ENCODE measurements at places on chromosomes 4 and X.

- DNase-seq = no peak
Measured at GRCh38 chr4:139645458-139645857, 20.2 kb upstream of the MGST2 start.

- no peak for DNase-seq
Measured at GRCh38 chr4:124783847-124784246, 71.3 kb upstream of the ANKRD50 start.

- no peak for DNase-seq
Measured at GRCh38 chrX:108601276-108601675, 135.1 kb downstream of the IRS4 start.

DNA sequence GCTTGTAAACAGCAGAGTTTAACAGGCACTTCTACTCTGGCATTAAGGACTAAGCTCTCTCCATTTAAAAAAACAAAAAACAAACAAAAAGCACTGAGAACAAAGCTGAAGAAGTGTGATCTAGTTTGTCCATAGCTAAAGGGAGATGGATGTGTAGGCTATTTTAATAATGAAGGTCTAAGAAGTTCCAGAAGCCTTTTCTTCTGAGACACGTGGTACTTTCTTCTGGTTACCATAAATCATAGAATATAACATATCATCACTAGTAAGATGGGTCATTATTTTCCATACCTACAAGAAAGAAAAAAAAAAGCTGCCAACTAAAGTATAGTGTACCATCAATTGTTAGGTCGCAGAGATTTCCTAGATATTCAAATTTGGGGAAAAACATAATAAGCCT, 722 bp upstream of the NBDY start:
- DNase-seq = no peak

- DNase-seq = no peak
Measured at GRCh38 chr4:84089652-84090437, 409.2 kb downstream of the NKX6-1 start.

DNA sequence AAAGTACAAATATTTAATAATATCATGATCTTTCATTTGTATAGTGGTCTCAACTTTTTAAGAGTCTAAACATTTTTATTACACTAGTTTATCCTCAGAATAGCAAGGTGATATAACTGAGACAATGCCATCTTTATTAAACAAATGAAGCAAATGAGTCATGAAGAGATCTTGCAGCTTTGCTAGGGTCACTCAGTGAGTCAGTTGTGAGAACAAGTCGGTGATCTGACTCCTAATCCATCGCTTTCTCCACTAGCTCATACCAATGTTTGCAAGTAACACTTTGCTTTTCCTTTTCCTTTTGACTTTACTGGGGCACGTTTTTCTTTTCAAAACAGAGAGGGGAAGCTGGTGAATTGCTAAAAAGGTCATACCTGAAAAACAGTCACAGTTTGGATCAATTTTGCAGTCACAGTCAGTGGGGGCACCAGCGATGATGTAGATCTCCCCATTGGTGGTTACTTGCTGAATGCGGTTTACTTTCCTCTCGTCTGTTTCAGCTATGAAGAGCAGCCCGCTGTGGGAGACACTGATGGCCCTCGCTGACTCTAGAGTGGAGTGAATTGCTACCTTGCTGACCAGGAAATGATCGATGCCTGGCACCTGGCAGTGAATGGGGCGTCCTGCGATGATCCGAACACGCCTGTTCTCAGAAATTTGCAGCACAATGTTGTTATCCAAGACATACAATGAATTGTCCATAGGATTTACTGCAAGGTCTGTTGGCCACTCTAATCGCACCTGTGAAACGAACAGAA, 75.7 kb downstream of the SH2D1A start:
- DNase-seq = no peak

DNA sequence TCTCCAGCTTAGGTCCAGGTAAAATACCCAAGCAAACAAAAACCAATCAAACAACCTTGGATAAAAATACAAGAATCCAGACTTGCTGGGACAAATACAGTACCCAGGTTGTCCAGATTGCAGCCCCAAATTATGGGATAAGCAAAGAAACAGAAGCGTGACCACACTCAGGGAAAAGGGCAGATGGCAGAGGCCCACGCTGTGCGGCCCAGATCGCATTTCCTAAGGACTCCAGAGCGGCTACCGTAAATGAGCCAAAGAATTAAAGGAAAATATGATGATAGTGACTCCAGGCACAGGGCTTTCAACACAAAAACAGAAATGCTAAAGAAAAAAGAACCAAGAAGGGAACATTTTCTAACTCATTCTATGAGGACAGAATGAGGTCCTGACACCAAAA, 50.3 kb downstream of the FGFRL1 start:
- DNase-seq = no peak

DNA sequence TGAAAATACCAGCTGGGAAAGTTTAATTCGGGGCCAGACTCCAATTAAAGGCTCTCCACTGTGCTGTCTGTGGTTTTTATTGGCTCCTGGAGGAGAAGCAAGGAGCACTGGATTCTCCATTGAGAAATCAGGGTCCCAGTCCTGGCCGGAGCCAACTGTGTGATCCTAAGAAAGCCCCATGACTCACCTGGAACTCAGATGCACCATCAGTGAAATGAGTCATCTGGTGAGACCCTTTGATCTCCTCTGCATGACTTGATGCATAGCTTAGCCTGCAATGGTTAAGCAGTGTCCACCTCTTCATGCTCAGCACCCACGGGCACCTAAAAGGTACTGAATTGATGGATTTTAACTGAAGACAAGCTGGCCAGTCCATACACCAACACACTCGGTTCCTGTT, 119.2 kb upstream of the VCX3B start:
- no peak for DNase-seq

DNA sequence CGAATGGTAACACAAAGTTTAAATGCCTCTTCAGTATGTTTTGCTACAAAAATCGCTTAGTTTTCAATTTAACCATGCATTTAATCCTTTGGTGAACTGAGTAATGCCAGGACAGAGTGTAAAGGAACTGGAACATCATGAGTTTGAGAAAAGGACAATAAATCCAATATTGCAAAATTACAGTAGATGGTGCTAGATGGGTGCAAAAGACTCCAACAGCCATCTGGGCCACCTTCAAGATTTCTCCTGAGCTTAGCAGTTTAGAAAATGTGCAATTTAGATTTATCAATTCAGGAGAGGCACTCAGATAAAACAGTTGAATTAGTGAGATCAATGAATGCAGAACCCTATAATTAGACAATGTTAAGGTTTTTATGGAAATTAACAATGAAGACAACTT, 33.2 kb upstream of the MID1IP1 start:
- no peak for DNase-seq

DNA sequence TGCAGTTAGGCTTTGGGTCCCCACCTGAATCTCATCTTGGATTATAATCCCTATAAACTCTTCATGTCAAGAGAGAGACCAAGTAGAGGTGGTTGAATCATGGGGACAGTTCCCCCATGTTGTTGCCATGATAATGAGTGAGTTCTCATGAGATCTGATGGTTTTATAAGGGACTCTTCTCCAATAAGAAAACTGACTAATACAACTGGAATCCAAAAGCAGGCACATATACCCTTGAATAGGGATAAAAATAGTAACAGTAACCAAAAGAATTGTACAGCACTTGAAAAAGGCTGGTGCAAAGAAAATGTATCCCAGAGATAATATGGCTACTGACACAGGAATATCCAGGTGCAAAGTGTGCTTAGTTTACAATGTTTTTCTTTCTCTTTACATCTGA, 351.5 kb upstream of the MAD2L1 start:
- DNase-seq = no peak

DNA sequence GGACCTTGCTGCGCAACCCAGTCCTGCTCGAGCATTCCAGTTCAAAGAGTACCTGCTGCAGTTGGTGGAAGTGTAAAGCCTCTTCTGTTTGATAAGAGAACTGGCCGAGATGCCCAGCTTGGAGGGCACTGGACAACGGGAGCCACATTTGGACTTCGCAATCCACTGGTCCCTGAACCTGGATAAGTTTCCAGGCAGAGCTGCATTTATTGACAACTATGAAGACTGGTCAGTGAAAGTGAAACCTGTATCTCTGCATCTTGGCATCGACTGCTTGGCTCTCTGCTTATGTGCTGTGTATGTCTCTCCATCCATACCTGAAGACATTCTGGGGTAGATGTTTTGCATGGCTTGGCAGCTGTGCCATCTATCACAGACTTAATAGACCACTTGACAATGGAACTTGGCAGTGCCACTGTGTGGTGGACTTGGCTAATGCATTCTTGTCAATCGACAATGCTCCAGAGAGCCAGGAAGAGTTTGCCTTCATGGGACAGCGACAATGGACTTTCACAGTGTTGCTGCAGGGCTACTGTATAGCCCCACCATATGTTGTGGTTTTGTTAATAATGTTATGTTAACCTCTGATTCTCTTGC, 43.5 kb upstream of the ZBTB33 start:
- DNase-seq = no peak

DNA sequence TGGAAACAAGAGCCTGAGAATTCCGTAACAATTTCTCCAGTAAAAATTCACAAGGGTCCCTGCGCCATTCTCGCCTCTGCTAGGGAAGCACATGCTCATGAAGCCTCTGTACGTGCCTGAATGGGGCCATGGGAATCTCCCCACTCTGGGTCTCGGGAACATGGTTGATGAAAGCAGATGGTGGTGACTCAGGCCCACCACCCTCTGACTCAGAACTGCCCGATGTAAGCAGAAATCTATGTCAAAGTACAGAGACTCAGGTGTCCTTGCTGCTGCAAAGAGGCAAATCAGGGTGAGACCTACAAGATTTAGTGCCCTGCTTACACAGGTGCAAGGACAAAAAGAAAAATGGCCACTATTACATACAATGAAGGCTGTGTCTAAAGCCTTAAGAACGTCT, 65.0 kb downstream of the SCD5 start:
- DNase-seq = peak; percentile 15

DNA sequence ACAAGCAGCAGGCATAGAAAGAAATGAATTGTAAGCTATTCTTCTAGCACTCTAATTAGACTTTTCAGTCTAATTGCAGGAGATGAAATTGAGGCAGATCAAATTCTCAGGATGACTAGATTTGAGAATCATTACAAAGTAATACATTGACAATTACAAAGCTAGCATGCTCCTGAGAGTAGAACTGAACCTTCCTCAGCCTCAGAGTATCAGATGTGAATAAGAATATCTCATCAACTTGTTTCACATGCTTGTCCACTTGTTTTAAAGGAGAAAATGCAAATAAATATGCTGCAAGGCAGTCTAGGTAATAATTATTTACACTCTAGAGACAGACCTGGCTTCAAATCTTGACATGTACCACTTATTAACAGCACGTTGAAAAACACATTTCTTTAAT, 491.0 kb upstream of the MAGEB2 start:
- no peak for DNase-seq

DNA sequence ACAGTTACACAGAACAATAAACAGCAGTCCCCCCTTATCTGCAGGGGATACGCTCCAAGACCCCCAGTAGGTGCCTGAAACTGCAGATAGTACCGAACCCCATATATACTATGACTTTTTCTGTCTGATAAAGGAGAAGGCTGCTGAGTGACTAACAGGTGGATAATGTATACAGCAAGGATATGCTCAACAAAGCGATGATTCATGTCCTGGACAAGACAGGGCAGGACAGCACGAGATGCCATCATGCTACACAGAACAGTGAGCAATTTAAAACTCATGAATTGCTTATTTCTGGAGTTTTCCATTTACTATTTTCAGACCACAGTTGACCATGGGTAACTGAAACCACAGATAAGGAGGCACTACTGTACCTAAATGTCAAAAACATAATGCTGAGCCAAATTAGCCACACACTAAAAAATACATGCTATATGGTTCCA, 76.1 kb downstream of the MANBA start:
- no peak for DNase-seq

GRCh38 chr4:53644607-53645006, 53.3 kb upstream of the LNX1 start:
- DNase-seq = no peak

GRCh38 chr4:153234885-153235284, 30.6 kb downstream of the TRIM2 start:
- no peak for DNase-seq

DNA sequence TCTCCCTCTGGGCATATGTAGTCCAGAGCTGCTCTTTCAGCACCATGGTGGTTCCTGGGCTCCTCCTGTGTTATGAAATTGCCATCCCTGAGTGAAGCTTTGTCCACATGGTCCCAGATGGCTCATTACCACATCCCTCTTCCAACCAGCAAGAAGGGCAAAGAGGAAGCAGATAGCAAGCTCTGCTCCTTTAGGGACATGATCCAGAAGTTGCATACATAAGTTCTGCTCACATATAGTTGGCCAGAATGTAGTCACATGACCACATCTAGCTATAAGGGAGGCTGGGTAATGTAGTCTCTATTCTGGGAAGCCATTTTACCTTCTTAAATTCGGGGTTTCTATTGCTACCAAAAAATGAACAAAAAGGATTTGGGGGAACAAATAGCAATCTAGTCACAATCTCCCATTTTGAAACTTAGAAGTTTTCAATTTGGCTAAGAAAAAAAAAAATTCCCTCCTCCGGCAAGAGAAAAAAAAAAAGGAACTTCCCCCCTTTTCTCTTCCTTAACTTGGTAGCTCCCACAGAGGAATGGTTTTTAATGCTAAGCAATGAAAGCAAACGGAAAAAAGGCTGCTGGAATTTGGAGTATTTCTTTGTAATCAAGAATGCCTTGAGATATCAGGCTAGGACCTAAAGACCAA, 88.2 kb upstream of the USP9X start:
- no peak for DNase-seq

DNA sequence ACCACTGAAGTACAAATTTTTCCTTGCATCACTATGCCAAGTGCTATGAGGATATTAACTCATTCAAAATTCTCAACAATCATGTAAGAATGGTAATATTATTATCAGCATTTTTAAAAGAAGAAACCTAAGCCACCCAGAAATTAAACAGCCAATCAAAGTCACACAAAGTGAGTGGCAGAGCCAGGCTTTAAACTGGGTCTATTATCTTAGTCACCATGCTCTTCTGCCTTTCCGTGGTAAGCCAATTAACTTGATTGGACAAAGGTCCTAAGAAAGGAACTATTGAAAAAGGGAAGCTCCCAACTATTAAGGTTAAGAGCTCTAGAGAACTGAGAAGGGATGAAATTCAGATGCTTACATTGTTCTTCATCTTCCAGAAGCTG, 111.5 kb downstream of the ASB9 start:
- no peak for DNase-seq

- DNase-seq = no peak
Measured at GRCh38 chrX:1262369-1262768, 6.2 kb upstream of the CSF2RA start.

DNA sequence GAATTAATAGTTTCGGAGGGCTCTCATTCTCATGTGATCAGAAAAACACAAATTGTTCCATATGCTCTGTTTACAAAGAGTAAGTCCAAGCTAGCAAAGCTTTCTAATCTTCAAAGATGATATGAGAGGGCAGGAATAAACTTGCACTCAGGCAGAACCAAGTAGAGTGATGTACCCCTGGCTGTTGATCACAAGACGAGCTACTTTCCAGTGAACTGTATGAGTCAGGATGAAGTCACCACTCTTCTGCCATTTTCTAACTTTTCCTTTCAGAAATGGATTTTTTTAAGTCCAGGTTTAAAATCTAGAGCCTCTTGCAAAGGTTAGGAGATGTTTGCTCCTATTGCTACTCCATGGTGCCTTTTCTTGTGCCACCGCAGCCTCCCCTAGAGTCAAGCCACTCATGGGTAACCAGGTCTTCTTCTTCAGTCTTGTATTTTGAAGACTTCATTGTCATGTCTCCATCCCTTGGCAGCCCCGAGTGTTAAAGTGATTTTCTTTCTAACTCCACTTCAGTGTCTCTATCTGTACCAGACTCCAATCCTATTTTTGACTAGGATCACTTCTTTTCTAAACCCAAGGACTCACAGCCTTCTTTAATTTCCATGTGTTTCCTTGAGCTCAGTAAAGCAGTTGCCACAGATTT, 171.9 kb upstream of the GALNT7 start:
- no peak for DNase-seq
